ENCODE measurements at places on chromosomes 12 and 14. TPM values are rescaled to one million over a fixed set of nuclear protein-coding genes. Genes with fewer than 3 reads are reported as not detected.

The PTPRB gene
- 19.1 TPM for total RNA-seq

The BAZ1A gene
- 30.8 TPM for total RNA-seq

The FERMT2 gene
- total RNA-seq = 71.0 TPM

The TMPRSS12 gene
- total RNA-seq = not detected

The ISCU gene
- 131 TPM for total RNA-seq

The ZFYVE21 gene
- total RNA-seq = 51.8 TPM

The HNRNPC gene
- total RNA-seq = 607 TPM

The CLEC2A gene
- 5.6 TPM for total RNA-seq

The LIN7A gene
- 1.5 TPM for total RNA-seq

The GLIPR1L1 gene
- not detected for total RNA-seq
